Neural progenitor cell (in vitro differentiated cells): ENCODE measurements at places on chromosomes 16 and 17.

- no peak for DNase-seq
Measured at GRCh38 chr16:83532634-83533033, 275.1 kb upstream of the HSBP1 start.

DNA sequence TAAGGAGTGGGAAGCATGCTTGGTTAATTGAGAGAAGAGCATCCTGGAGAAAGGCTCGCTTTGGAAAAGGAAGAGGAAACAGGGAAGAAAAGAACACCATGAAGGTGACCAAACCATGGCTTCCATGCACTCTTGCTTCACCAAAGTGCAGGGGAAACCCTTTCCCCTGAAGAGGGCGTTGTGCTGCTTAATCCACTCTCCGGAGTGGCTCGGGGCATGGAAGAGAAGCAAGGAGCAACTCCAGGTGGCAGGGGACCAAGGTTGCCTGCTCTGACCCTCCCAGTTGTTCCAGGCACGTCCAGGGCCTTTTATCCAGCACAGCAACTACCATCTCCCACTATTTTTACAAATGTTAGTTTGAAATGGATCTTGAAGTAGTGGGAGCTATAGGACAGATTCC is 108.1 kb downstream of the STX8 start:
- DNase-seq = peak; percentile 48

- no peak for DNase-seq
Measured at GRCh38 chr16:14958323-14958600, 16.6 kb upstream of the PDXDC1 start.

- peak; percentile 57 for DNase-seq
Measured at GRCh38 chr17:81419319-81419885, 24.1 kb downstream of the BAHCC1 start.

GRCh38 chr17:72719578-72720493 is 372.7 kb downstream of the SLC39A11 start:
- no peak for DNase-seq
